ENCODE measurements at places on chromosomes 7 and 10. TPM values are rescaled to one million over a fixed set of nuclear protein-coding genes. Genes with fewer than 3 reads are reported as not detected.

GRCh38 chr7:66950763-66951162 is 29.7 kb downstream of the TMEM248 start:
- peak; percentile 48 for DNase-seq

DNA sequence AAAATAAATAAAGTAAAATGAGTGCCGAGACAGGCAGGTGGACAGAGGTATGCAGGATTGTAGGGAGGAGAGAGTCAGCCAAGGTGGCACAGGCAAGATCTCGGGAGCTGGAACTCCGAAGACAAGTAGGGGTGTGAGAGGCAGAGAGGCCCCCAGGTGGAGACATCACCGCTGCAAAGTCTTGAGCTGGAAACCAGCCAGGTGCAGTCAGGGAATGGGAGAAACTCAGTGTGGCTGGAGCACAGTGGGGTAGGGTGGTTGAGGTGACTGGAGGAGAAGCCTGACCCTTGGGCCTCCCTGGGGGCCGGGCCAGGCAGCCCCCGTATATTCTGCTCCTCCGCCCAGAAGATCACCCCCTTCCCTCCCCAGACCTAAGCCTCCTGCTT is 4.2 kb downstream of the EPHB4 start:
- DNase-seq, result no peak

- peak; percentile 7 for DNase-seq
Observed at GRCh38 chr10:36050763-36051499, 408.8 kb upstream of the FZD8 start.

GRCh38 chr7:5357951-5358350 is 65.7 kb downstream of the TNRC18 start:
- no peak for DNase-seq

DNA sequence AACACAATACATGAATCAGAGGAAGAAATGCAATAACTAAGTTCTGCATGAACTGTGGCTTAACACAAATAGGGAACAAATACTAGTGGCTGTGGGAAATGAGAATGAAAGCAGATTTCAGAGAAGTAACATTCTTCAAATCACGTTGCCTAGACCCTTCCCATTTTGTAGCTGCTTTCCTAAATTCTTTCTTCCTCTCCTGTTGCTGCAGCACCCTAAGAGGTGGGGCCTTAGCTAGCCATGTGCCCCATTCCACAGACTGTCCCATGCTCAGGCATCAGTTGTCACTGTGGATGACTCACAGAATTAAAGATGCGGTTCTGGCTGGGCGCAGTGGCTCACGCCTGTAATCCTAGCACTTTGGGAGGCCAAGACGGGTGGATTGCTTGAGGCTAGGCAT is 704.7 kb upstream of the C7orf33 start:
- no peak for DNase-seq

- no peak for DNase-seq
Observed at GRCh38 chr10:108902619-108903285, 1020.6 kb downstream of the XPNPEP1 start.

GRCh38 chr10:59463909-59464308 is 101.6 kb upstream of the FAM13C start:
- no peak for DNase-seq

GRCh38 chr10:96532523-96532922 is 18.8 kb upstream of the TLL2 start:
- no peak for DNase-seq

GRCh38 chr7:47600199-47601118 is 18.5 kb upstream of the TNS3 start:
- peak; percentile 90 for DNase-seq

DNA sequence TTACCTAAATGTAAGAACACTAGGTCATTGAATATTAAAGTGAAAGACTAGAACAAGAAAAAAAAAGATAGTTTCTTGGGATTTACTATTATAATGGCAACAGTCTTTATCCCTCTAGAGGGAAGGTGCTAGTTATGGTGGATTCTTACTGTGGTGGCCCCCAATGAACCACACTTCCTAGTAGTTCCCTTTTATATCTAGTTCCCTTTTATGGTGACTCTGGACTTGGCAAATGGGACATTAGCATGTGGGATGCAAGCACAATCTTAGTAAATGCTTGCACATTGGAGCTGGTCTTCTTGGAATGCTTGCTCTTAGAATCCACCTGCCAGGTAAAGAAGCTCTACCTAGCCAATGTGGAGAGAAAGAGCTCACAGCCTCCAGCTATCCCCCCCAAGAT is 430.2 kb downstream of the LRMDA start:
- DNase-seq, result no peak

DNA sequence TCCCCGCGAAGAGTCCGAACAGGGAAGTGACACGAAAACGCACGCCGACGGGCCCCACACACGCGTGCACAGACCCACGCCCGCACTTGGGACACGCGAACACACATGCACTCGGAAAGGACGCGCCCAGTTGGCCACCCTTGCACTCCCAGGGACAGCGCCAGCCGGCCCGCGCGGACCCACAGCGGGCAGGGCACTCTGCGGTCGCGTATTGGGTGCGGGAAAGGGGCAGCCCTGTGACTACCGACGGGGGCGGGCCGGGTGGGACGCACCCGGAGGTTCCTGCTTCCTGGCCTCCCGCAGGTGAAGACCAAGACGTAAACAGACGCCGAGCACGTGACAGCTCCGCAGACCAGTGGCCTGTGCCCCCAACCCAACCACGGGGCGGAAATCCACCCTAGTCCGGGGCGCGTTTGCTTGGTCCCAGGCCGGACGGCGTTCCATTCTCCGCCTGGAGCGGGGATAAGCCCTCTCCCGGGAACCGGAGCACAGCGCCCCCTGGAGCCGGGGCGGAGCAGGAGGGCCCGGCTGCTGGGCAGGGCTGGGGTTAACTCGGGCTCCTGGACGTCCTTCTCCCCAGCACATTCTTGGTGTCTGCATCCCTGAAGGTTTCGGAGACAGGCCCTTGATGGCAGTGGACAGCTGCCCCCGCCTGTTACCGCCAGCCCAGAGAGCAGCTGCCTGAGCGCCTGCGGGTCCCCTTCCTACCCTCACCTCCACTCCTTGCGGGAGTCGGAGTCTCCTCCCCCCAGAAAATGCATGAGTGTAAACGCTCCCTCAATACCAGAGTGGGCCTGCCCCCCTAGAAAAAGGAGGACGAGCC is 2.0 kb upstream of the LZTS2 start:
- peak; percentile 88 for DNase-seq

DNA sequence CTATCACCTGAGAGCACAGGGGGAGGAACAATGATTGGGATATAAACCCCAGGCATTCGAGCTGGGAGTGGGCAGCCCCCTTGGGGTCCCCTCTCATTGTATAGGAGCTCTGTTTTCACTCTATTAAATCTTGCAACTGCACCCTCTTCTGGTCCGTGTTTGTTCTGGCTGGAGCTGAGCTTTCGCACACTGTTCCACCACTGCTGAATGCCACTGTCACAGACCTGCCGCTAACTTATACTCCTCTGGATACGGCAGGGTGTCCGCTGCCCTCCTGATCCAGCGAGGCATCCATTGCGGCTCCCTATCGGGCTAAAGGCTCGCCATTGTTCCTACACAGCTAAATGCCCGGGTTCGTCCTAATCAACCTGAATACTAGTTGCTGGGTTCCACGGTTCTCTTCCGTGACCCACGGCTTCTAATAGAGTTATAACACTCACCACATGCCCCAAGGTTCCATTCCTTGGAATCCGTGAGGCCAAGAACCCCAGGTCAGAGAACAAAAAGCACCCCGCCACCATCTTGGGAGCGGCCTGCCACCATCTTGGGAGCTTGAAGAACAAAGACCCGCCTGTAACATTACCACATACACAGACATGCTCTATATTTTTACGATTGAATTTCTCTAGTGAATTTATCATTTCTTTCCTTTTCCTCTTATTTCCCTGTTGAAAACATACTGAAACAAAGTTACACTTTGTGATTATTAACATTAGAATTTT is 9.0 kb downstream of the ZWINT start:
- no peak for DNase-seq

DNA sequence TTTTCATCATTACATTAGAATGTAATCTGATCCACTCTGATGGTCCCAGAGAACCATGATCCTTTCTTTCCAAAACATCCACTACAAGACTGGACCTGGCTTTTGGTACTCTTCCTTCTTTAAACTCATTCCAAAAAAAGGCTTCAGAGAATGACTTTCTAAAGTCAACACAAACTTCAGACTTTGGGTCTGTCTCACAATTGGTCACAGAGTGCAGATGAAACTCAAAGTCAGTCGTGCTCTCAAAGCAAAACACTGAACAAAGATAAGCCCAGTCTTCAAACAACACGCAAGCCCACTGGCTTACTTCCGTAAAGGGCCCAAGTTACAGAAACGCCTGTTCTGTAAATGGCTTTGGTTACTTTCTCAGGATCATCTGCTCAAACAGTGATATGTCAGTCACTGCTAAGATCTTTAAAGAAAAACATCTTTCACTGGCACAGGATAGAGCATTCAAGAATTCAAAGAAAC is 250.9 kb upstream of the MKLN1 start:
- peak; percentile 70 for DNase-seq

GRCh38 chr10:46518028-46518725 is 38.3 kb downstream of the GPRIN2 start:
- DNase-seq, result no peak

DNA sequence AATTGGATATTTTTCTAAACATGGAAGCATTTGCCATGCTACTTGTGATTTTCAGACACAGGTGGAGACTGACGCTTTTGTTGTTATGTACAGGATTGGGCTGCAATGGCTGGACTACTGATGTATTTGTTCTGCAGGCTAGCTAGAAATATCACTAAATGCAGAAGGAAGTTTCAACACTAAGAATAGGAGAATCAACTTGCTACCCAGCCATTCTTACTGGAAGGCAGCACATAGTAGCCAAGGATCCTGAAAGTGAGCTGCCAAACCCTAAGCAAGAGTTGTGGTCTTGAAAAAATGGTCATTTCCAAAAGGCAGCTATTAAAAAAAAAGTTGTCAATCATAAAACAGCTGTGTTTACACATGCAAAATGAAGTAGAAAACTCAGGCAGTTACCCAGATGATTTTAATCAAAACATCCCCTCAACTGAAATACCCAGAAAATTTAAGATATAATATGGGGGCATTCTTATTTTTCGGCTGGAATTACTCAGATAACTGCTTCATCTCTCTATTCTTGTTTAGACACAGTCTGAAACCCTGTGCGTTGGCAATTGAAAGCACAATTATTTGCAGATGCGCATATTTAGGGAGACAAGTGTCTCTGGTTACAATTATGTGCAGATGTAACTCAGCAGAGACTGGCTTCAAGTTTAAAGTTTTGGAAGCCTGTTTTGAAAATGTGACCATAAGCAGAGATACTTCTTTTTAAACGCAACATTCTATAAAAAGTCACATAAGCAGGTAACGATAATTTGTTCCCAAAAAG is 31.2 kb downstream of the GFRA1 start:
- peak; percentile 6 for DNase-seq

DNA sequence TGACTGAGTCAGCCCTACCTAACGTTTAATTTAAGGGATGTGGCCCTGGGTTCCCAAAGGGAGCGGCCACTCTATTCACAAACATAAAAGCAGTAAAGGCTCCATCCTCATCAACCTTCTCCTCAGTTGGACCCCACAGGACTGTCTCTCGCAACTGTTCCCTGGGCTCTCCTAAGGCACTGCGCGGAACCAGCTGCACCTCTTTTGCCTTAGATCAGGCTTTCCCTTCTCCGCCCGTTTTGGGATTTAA is 689 bp upstream of the GTPBP4 start:
- DNase-seq, result no peak

GRCh38 chr7:37511915-37512314 is 63.3 kb upstream of the ELMO1 start:
- DNase-seq, result no peak

DNA sequence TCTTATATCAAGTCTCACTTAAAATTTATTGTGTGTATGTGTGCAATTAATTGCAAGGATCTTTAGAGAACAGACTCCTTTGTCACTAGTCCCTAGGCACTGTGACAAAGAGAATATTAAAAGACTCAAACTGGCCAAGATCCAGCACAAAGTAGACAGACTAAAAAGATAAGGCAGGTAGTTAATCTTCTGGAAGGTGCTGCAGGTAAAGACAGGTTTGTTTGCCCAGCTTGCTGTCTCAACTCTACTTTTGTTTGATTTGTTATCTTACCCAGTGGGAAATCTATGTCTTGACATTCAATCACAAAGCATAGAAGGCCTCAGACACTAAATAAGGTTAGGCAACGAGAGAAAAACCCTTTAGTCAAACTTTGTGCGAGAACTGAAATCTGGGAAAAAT is 807.9 kb upstream of the LRRN3 start:
- DNase-seq, result no peak

GRCh38 chr7:98755138-98755898 is 114.5 kb downstream of the TMEM130 start:
- DNase-seq, result no peak

DNA sequence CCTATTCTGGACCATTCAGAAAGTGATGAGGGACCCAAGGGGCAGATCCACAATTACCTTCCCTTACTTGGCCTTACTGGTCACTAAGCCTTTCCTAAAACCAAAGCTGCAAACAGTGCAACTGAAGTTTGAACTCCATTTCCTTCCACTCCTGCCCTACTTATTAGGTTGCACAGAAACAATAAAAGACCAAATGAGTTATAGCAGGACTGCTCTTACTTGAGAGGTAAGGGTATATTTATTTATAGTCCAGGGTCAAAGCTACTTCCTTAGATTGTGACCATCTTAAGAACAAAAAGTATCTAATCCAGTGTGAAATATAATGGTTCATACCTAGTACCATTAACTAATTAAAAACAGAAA is 27.0 kb downstream of the CDK6 start:
- no peak for DNase-seq

GRCh38 chr7:138077809-138078208 is 1.6 kb downstream of the AKR1D1 start:
- no peak for DNase-seq

GRCh38 chr10:93752761-93753160 is 5.0 kb upstream of the LGI1 start:
- DNase-seq, result peak; percentile 52

- DNase-seq, result peak; percentile 14
Observed at GRCh38 chr7:108592646-108593201, 23.1 kb downstream of the DNAJB9 start.

- no peak for DNase-seq
Observed at GRCh38 chr10:83934641-83935338, 204.5 kb upstream of the GHITM start.

MAPK8 gene
- 63.6 TPM for total RNA-seq

C1QL3 gene
- total RNA-seq, result not detected

ADIRF gene
- 17.6 TPM for total RNA-seq

ANKRD61 gene
- total RNA-seq, result not detected

ITPRID1 gene
- not detected for total RNA-seq

OR9A2 gene
- not detected for total RNA-seq

MARVELD1 gene
- 66.3 TPM for total RNA-seq

PON3 gene
- not detected for total RNA-seq

GIMAP1 gene
- total RNA-seq, result not detected

PODXL gene
- total RNA-seq, result 42.7 TPM

RPEL1 gene
- total RNA-seq, result not detected
